ENCODE measurements at places on chromosomes 12 and 14. TPM values are rescaled to one million over a fixed set of nuclear protein-coding genes. Genes with fewer than 3 reads are reported as not detected.

DNA sequence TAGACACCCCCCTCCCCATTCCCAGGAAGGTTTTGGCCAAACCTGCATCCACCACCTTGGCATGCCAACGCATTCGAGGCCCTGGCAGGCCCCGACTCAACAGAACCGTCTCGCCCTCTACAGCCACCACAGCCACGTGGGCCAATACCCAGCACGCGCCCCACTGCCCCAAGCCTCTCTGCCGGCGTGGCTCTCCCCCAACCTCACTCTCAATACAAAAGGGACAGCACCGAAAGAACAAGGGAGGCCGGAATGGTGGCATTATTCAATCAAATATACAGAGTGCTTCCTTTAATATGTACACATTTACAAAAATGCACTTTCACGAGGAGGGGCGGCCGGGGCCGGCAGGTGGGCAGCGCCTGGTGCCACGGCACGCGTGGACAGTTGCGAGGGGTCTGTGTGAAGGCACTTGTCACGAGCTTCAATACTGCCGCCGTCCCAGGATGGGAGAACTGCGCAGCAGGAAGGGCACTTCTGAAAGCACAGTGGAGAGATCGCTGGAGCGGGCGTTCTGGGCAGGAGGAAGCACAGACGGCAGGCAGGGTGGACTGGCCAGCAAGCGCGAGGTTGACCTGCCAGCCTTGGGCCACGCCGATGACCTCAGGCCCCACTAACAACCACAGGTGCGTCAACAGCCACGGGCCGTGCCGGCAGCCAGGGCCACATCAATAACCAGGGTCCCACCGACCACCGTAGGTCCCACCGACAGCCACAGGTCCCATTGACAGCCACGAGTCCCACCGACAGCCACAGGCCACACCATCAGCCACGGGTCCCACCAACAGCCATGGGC is 26.9 kb downstream of the JAG2 start:
- H3K4me1 ChIP-seq = no peaks in the 10 kb centered on the region
- no peak overlapping the region for H3K27ac ChIP-seq
- no peak overlapping the region for H3K4me3 ChIP-seq
- H3K27me3 ChIP-seq = no peaks in the 10 kb centered on the region

GRCh38 chr12:126286203-126286602 is 1221.0 kb downstream of the AACS start:
- H3K27me3 ChIP-seq = no peaks in the 10 kb centered on the region
- H3K4me1 ChIP-seq = no peaks in the 10 kb centered on the region
- no peaks in the 10 kb centered on the region for H3K36me3 ChIP-seq
- H3K27ac ChIP-seq = no peak overlapping the region
- no peak overlapping the region for H3K4me3 ChIP-seq

GRCh38 chr12:112261559-112261958 is 120.7 kb downstream of the HECTD4 start:
- H3K4me3 ChIP-seq = no peak overlapping the region
- no peaks in the 10 kb centered on the region for H3K27me3 ChIP-seq
- no peak for DNase-seq
- peaks cover 5% of the 10 kb centered on the region for H3K36me3 ChIP-seq
- H3K4me1 ChIP-seq = no peaks in the 10 kb centered on the region

Gene PPP1R36
- 0.29 TPM for total RNA-seq

DNA sequence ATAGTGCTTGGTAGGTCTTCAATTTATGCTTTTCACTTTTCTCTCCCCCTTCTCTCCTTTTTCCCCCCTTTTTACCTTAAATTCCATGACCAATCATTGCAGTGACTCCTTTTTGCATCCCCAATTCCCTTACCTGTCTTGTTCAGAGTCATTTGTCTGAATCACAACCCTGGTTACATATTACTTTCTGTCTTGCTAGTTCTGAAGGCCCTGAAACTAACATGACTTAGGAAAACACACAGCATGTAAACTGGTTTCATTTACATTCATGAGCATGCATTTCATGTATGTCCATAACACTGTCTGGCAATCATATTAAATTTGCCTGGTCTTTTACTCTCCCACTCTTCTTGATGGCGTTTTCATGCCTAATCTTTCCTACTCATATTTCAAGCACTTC is 20.3 kb upstream of the FOXG1 start:
- H3K27me3 ChIP-seq = peaks cover 3% of the 10 kb centered on the region
- DNase-seq = no peak
- no peaks in the 10 kb centered on the region for H3K36me3 ChIP-seq
- H3K4me1 ChIP-seq = no peaks in the 10 kb centered on the region
- H3K27ac ChIP-seq = no peak overlapping the region

- peak; percentile 49 for DNase-seq
- H3K27ac ChIP-seq = peak overlapping the region; percentile 59
- H3K27me3 ChIP-seq = no peaks in the 10 kb centered on the region
- H3K4me1 ChIP-seq = peaks cover 77% of the 10 kb centered on the region
- H3K4me3 ChIP-seq = peak overlapping the region; percentile 86
Observed at GRCh38 chr12:52037248-52037861, 13.9 kb upstream of the NR4A1 start.

- H3K4me3 ChIP-seq = no peak overlapping the region
- peak overlapping the region; percentile 61 for H3K27ac ChIP-seq
- H3K4me1 ChIP-seq = peaks cover 5% of the 10 kb centered on the region
- H3K36me3 ChIP-seq = peaks cover 33% of the 10 kb centered on the region
- H3K27me3 ChIP-seq = no peaks in the 10 kb centered on the region
- DNase-seq = no peak
Observed at GRCh38 chr12:118237052-118237665, 101.2 kb downstream of the PEBP1 start.

DNA sequence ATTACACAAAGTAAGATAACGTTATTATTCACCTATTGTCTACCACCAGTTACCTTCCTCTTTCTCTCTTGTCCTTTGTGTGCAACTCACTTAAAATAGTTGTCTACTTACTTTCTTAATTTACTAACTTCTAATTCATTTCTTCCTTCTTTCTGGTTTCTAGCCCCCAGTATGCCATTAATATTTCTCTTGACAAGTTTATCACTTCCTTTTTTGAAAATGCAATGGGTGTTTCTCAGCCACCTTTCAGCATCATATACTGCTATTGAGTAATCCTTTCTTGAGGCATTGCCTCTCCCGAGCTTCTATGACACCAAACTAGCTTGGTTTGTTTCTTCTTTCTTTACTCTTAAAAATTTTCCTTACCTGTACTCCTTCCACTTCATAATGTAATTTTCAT is 633.6 kb downstream of the TMTC2 start:
- H3K27me3 ChIP-seq = no peaks in the 10 kb centered on the region
- H3K4me1 ChIP-seq = no peaks in the 10 kb centered on the region
- no peak for DNase-seq
- H3K4me3 ChIP-seq = no peak overlapping the region
- H3K36me3 ChIP-seq = no peaks in the 10 kb centered on the region

Gene PRB2
- not detected for total RNA-seq

Gene ARPC3
- 240 TPM for total RNA-seq

- no peak for DNase-seq
- H3K27ac ChIP-seq = no peak overlapping the region
- no peak overlapping the region for H3K4me3 ChIP-seq
- H3K27me3 ChIP-seq = peaks cover 3% of the 10 kb centered on the region
- H3K36me3 ChIP-seq = no peaks in the 10 kb centered on the region
Observed at GRCh38 chr12:127306604-127307215, 960.3 kb upstream of the TMEM132C start.

Gene KRT83
- total RNA-seq = not detected

GRCh38 chr12:6193853-6194815 is 6.1 kb upstream of the CD9 start:
- no peak overlapping the region for H3K4me3 ChIP-seq
- peaks cover 26% of the 10 kb centered on the region for H3K4me1 ChIP-seq
- peak; percentile 17 for DNase-seq
- no peak overlapping the region for H3K27ac ChIP-seq
- H3K27me3 ChIP-seq = peaks cover 9% of the 10 kb centered on the region

- no peaks in the 10 kb centered on the region for H3K27me3 ChIP-seq
- no peak for DNase-seq
- peaks cover 48% of the 10 kb centered on the region for H3K36me3 ChIP-seq
- peaks cover 64% of the 10 kb centered on the region for H3K4me1 ChIP-seq
- H3K27ac ChIP-seq = peak overlapping the region; percentile 97
- peak overlapping the region; percentile 74 for H3K4me3 ChIP-seq
Observed at GRCh38 chr14:89351221-89351515, 65.9 kb downstream of the FOXN3 start.

DNA sequence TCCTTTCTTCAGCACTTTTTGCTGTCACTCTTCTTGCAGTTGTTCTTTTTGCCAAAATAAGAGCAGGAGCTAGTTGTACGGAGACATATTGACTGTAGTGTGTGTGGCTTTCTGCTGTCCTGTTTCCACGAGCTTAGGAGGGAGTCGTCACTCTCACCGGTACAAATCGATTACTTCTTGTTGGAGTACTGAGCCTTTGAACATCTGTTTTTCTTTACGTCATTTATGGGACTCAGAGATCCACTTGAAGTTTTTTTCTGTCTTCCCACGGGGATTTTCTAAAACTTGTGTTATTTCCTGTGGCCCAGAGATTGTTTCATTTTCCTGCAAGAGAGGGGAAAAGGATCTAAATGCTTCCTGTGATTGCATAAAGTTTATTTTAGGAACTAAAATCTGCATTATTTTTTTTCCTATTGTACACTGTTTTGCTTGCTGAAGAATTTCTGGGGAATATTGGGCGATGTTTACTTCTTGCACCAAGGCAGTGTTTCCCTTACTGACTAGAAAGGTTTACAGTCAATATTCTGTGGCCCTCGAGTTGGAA is 199.8 kb upstream of the ARHGAP5 start:
- no peak for DNase-seq
- no peaks in the 10 kb centered on the region for H3K36me3 ChIP-seq
- no peak overlapping the region for H3K27ac ChIP-seq
- no peak overlapping the region for H3K4me3 ChIP-seq
- H3K4me1 ChIP-seq = no peaks in the 10 kb centered on the region

DNA sequence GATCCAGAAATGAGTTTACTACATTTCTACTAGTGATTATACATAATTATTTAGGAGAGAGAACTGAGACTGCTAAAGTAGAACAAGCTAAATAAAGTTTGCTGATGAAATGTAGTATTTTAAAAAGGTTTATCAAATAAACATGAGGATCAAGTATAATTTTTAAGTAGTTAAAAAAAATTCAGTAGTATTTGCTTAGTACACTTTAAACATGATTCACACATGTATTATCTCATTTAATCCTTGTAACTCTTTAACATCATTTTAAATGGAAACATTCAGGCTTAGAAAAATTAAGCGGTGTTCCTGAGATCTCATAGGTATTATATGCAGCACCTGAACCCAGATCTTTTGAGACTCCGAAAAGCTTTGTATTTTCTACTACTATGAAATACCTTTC is 8.7 kb downstream of the SNW1 start:
- no peak for DNase-seq
- peaks cover 19% of the 10 kb centered on the region for H3K4me1 ChIP-seq
- H3K27me3 ChIP-seq = no peaks in the 10 kb centered on the region
- H3K4me3 ChIP-seq = no peak overlapping the region
- peaks cover 46% of the 10 kb centered on the region for H3K36me3 ChIP-seq

GRCh38 chr12:47391566-47391965 is 311.8 kb upstream of the AMIGO2 start:
- no peaks in the 10 kb centered on the region for H3K27me3 ChIP-seq
- DNase-seq = peak; percentile 93
- H3K27ac ChIP-seq = peak overlapping the region; percentile 100
- peaks cover 85% of the 10 kb centered on the region for H3K4me1 ChIP-seq

Gene PRIMA1
- not detected for total RNA-seq

DNA sequence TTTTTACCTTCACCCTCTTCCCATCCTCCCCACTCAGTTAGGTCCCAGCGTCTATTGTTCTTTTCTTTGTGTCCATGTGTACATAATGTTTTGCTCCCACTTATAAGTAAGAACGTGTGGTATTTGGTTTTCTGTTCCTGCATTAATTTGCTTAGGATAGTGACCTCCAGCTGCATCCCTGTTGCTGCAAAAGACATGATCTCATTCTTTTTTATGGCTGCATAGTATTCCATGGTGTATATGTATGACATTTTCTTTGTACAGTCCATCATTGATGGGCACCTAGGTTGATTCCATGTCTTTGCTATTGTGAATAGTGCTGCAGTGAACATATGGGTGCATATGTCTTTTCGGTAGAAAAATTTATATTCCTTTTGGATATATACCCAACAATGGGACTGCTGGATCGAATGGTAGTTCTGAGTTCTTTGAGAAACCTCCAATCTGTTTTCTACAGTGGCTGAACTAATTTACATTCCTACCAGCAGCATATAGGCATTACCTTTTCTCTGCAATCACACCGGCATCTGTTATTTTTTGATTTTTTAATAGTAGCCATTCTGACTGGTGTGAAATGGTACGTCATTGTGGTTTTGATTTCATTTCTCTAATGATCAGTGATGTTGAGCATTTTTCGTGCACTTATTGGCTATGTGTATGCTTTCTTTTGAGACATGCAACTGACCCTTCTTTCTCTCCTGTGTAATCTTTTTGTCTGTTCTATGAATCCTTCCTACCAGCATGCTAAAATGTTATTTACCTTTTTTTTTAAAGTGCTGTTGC is 279.7 kb upstream of the AMIGO2 start:
- no peaks in the 10 kb centered on the region for H3K27me3 ChIP-seq
- peaks cover 40% of the 10 kb centered on the region for H3K36me3 ChIP-seq
- DNase-seq = no peak
- peak overlapping the region; percentile 99 for H3K27ac ChIP-seq

Gene SYT1
- total RNA-seq = not detected

DNA sequence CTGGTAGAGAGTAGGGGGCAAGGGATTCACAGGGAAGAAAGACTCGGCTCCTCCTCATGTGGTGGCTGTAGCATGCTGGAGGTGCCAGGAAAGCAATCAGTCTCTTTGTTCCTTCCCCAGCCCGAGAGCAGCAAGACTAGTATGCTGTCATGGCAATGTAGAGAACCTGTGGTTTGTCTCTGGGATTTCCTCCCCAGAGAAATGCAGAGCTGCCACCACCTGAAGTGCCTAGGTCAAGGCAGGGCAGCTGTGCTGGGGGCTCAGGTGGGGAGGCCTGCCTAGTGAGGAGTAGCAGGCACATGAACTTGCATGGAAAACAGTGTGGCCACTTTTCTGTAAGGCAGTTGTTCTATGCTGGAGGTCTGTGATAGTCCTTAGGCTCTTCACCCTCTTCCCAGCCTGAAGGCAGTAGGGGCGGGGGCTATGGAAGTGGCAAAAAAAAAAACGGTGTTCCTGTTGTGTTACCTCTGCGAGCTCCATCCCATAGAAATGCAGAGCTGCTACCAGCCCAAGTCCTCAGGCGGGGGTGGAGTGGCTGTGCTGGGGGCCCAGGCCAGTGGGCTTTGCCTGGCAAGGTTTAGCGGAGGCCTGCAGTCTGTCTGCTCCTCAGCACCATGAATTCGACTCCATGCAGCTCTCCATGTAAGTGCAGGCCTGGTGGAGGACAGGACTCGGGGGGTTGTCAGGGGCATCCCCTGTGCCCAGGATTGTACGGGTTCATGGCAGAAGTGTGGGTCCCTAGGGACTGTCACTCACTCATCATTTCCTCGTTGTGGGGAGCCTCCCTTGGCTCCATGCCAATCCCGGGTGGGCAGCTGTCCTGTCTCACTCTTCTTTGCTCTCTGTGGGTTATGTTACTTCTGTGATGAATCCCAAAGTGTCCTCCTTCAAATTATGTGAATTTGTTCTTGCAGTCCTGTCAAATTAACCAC is 4.1 kb upstream of the CLEC4D start:
- H3K36me3 ChIP-seq = no peaks in the 10 kb centered on the region
- peaks cover 15% of the 10 kb centered on the region for H3K27me3 ChIP-seq
- H3K4me1 ChIP-seq = no peaks in the 10 kb centered on the region
- no peak overlapping the region for H3K27ac ChIP-seq

Gene DHRS7
- total RNA-seq = 46.4 TPM

Gene OR6C74
- not detected for total RNA-seq

Gene LARP4
- total RNA-seq = 94.1 TPM

Gene SSTR1
- not detected for total RNA-seq
